Naive B cell (primary cell): ENCODE measurements at places on chromosomes 12 and 14. TPM values are rescaled to one million over a fixed set of nuclear protein-coding genes. Genes with fewer than 3 reads are reported as not detected.

The KCNA1 gene
- not detected for polyA plus RNA-seq

The PPP2R5E gene
- polyA plus RNA-seq: 32.8 TPM

The TCTN1 gene
- polyA plus RNA-seq: 52.8 TPM

The STON2 gene
- polyA plus RNA-seq: 0.30 TPM

The KLRC3 gene
- not detected for polyA plus RNA-seq

DNA sequence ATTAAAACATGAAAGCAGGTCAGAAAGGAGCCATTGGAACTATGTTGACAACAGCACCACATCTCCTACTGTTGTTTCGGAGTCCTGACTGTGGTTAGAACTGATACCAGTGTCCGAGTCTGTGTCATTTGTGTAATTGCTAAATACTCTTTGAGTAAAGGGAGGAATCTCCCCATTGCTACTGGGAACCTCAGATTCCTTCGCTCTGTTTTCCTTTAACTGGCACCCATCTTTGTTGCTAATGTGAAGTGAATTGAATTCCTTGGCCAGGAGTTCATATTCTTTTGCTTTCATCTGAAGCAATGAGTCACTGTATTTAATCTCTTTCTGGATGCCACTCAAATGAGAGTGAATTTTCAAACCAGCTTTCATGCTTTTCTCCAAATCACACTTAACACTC is 31.5 kb downstream of the RASSF9 start:
- H3K36me3 ChIP-seq: no peaks in the 10 kb centered on the region
- no peak overlapping the region for H3K4me3 ChIP-seq
- H3K27ac ChIP-seq: no peak overlapping the region

- DNase-seq: no peak
- no peaks in the 10 kb centered on the region for H3K36me3 ChIP-seq
- H3K27ac ChIP-seq: no peak overlapping the region
- no peaks in the 10 kb centered on the region for H3K4me1 ChIP-seq
- no peak overlapping the region for H3K4me3 ChIP-seq
These were observed 457.7 kb upstream of the SYT1 start for GRCh38 chr12:78406828-78407227.

- no peaks in the 10 kb centered on the region for H3K27me3 ChIP-seq
- peaks cover 22% of the 10 kb centered on the region for H3K4me1 ChIP-seq
- no peak overlapping the region for H3K4me3 ChIP-seq
- H3K27ac ChIP-seq: no peak overlapping the region
- no peaks in the 10 kb centered on the region for H3K36me3 ChIP-seq
These were observed 10.1 kb downstream of the FBXL14 start for GRCh38 chr12:1584326-1584725.

- no peak for DNase-seq
- H3K27me3 ChIP-seq: no peaks in the 10 kb centered on the region
- H3K36me3 ChIP-seq: no peaks in the 10 kb centered on the region
- H3K27ac ChIP-seq: no peak overlapping the region
- H3K4me3 ChIP-seq: no peak overlapping the region
These were observed 43.2 kb downstream of the MGAT4C start for GRCh38 chr12:86213012-86213411.

DNA sequence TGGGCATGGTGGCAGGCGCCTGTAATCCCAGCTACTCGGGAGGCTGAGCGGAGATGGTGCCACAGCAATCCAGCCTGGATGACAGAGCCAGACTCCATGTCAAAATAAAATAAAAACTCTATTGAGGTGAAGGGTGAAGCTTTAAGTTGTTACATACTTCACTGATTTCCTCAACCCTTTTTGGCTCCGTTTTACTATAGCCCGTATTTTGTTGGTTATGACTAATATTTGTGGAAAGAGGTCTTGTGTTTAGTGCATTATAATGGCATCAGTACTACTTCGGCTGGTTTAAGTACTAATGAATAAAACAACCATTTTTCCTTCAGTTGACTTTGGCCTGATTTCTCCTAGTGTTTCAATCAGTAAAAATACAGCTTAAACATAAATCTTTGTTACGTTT is 27.0 kb upstream of the SLC2A14 start:
- H3K27ac ChIP-seq: no peak overlapping the region
- H3K36me3 ChIP-seq: no peaks in the 10 kb centered on the region
- no peak for DNase-seq
- no peak overlapping the region for H3K4me3 ChIP-seq

DNA sequence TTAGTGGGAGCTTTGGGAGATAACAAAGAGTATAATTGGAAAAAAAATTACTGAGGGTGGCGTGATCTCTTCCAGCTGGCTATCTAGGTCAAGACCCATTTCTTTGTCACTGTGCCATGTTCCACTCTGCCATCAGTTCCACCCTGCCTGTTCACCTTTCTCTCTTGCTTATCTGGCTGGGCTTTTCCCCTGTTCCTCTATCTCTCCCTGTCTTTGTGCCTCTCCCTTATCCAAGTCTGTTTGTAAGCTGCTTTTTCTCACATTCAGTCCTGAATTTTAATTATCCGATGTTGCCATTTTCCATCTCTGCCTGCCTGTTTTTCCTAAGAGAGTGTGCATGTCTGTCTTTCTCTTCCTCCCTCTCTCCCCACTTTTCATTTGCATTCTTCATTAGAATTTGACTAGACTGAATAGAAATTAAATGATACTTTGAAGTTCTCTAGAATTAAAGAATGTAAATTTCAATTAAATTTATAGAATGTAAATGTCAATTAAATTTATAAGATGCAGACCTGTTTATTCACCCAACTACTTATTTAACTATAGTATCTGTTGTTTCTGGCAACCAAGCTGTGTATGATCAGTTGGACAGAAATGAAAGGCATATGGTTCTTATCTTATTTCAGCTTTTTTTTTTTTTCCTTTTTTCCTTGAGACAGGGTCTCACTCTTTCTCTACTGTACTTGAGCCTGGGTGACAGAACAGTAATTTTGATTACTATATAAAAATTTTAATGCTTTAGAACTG is 40.9 kb upstream of the A2ML1 start:
- no peaks in the 10 kb centered on the region for H3K4me1 ChIP-seq
- peaks cover 25% of the 10 kb centered on the region for H3K36me3 ChIP-seq
- no peak overlapping the region for H3K4me3 ChIP-seq

DNA sequence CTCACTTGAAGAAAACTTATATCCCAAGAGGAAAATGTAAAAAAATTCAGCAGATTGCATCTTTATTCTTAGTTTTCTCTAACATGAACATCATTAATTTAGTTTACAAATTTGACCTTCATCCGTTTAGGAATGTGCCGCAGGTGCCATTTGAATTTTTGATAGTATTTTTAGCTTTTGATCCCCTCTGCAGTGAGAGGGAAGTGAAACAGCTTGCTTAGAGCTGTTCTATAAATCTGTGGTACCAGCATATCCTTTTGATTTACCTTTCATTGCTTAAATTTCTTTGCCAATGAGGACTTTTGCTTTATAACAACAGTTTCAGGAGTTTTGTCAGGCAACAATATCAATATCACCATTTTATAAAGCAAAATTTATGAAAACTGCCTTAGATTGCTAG is 32.7 kb downstream of the DUSP6 start:
- H3K27me3 ChIP-seq: no peaks in the 10 kb centered on the region
- H3K4me1 ChIP-seq: peaks cover 48% of the 10 kb centered on the region
- no peaks in the 10 kb centered on the region for H3K36me3 ChIP-seq
- no peak for DNase-seq
- no peak overlapping the region for H3K27ac ChIP-seq

- no peak overlapping the region for H3K4me3 ChIP-seq
- DNase-seq: no peak
- H3K27me3 ChIP-seq: no peaks in the 10 kb centered on the region
- H3K27ac ChIP-seq: no peak overlapping the region
- H3K36me3 ChIP-seq: no peaks in the 10 kb centered on the region
These were observed 136.7 kb upstream of the EGLN3 start for GRCh38 chr14:34087571-34087970.

- H3K4me1 ChIP-seq: peaks cover 34% of the 10 kb centered on the region
- peak within 1 kb of the TSS; percentile 95 for H3K4me3 ChIP-seq
- peaks cover 19% of the 10 kb centered on the region for H3K27me3 ChIP-seq
- peak within 1 kb of the TSS; percentile 88 for H3K27ac ChIP-seq
These were observed at the start of gene CCDC184 for GRCh38 chr12:48183091-48183875. TSS of gene CCDC184 (plus strand) at chr12:48183644. CDS start at chr12:48184123, 479 bp downstream.

DNA sequence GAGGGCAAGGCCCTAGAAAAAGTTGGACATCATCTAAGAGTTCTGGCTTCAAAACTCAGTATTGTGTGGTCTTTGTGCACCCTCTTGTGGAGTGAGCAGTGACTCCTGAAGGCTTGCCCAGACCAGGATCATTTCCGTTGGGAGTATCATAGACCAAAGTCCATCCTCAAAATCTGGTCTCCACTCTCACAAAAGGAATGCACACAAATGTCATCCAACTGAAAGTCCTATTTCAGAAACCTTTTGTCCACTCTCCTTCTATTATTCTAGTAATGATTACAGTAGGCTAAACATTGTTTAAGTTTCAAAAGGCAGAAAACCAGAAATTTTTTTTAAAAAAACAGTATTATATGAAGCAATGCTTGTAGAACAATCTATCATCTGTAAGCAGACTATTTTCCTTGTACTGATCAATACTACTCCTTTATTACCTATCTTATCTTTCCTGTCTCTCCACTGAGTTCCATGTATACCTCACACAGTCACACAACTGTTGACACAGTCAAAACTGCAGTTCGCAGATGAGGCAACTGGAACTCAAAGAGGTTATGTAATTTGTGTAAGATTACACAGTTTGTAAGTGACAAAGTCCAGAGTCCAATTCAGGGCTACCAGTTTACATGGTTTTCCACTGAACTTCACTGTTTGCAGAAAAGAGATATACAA is 41.4 kb downstream of the COX16 start:
- no peaks in the 10 kb centered on the region for H3K36me3 ChIP-seq
- H3K27ac ChIP-seq: no peak overlapping the region
- no peak for DNase-seq
- no peak overlapping the region for H3K4me3 ChIP-seq

DNA sequence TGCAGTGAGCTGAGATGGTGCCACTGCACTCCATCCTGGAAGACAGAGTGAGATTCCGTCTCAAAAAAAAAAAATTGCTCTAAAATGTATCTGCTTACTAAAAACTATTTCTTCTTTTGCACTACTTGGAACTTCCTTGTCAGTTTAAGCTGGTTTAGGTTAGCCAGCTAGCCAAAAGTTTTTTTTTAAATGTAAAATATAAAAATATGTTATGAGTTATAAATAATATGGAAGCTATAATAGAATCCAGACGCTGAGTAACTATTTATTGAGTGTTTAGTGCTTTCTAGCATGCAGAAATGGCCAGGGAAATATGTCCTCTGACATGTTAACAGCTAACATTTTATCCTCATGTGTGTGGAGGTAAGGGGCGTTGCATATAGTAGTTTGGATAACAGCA is 85.6 kb downstream of the PLEKHA5 start:
- no peak overlapping the region for H3K4me3 ChIP-seq
- H3K27me3 ChIP-seq: no peaks in the 10 kb centered on the region
- no peak for DNase-seq
- H3K4me1 ChIP-seq: no peaks in the 10 kb centered on the region
- no peaks in the 10 kb centered on the region for H3K36me3 ChIP-seq
- no peak overlapping the region for H3K27ac ChIP-seq

- H3K27me3 ChIP-seq: peaks cover 12% of the 10 kb centered on the region
- no peaks in the 10 kb centered on the region for H3K36me3 ChIP-seq
- peak; percentile 62 for DNase-seq
- H3K27ac ChIP-seq: peak overlapping the region; percentile 80
- peak overlapping the region; percentile 68 for H3K4me3 ChIP-seq
These were observed 6.3 kb upstream of the LTBP2 start for GRCh38 chr14:74618078-74618952.
